ENCODE measurements at places on chromosomes 4 and X.

DNA sequence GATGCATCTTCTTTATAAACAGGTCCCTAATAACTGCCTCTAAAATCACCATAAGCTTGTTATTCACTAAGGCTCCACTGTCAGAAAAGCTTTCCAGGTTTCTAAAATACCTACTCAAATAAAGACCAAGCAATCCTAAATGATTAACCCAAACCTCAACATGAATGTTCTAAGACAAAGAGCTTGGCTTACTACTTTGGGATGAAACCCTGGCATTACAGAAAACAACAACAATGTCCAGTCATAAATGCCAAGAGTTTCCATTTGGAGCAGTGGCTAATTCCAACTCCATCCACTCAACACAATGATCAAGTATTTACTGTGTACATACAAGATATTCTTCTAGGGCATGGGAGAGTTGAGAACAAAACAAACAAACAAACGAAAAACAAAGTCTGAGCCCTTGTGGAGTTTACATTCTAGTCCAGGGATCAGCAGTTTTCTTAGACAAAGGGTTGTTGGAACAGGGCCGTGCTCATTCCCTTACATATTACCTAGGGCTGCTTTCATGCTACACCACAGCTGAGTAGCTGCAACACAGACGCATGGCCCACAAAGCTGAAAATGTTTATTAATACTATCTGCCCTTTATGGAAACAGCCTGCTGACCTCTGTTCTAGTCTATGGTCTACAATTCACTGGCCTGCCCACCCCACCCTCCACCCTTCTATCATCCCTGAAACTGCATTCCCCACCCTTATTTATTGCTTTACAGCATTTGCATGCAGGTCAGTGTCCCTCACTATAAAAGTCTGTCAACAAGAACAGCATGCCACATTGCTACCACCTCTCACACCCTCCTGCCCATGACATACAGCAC lies 23.7 kb downstream of the ABCG2 start:
- no peak for DNase-seq

DNA sequence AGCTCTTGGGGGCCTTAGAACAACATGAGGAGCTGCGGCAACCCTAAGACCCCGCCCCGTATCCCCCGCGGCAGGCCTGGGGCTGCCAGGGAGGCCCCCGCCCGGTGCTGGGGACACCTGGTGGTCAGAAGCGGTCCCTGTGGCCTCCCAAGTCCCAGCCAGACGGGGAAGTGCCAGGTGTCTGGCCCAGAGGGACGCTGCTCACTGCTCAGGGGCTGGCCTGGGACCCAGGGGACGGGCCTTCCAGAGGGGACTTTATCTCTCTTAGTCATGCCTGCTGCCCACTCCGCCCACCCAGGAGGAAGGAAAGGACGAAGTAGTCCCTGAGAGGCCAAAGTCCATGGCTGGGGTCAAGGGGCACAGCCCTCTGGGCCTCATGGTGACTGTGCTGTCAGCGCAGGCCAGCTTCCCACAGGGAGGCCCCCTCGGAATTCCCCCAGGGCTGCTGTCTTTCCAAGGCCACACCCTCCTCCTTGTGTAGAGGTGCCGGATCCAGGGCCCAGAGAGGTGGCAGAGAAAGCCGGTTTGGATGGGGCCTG lies 31.0 kb upstream of the HTRA3 start:
- no peak for DNase-seq

DNA sequence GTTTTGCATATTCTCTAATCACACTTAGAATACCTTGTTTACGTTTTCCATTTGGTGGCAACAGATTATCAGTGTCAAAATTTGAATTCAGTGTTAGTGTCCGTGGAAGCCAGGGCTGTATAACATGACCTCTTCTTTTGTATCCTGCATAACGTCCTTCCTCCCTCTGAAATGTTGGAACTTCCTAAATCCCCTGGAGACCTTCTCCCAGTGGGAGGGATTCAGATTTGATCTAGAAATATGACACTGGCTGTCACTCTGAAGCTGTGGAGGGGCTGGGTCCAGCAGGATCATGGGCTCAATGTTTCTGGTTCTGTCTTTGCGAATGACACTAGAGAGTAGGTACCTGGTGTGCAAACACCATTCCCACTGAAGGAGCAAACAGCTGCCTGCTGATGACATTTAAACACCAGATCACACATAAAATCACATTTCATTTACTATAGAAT lies 850 bp upstream of the CXCL3 start:
- no peak for DNase-seq

GRCh38 chrX:23902419-23902818 lies 5.3 kb downstream of the APOO start:
- DNase-seq = no peak

DNA sequence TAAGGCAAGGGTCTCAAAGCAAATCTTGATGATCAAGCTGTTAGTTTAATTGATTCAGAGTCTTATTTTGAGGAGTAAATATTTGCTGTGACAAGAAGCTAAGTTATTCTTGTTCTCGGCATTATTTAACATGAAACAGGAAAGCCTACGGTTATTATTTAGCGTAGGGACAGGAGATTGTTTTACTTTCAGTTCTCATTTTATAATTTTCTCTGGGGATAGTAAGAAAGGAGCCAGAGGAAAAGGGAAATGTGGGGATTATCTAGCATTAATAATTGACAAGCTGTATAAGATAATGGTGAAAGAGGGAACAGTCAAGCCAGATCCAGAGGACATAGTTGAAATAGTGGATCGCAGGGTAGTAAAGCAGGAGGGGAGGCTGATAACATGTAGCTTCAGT lies 39.7 kb upstream of the PARM1 start:
- DNase-seq = no peak

DNA sequence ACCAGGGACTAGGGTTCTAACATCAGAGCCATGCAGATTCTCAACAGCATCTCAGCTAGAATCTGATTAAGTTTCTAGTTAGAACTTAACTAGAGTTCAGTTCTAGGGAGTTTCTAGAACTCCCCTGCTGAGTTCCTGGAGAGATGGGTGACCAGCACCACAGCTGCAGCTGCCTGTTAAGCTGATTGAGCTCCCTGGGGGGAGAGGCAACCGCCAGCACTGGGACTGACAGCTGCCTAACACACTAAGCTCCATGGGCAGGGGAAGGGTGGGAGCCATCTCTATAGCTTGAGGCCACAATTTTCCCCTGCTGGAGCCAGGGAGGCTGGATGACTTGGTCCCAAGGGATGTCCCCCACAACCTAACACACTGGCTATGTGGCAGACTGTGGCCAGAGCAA lies 84.2 kb downstream of the CHIC1 start:
- DNase-seq = no peak

DNA sequence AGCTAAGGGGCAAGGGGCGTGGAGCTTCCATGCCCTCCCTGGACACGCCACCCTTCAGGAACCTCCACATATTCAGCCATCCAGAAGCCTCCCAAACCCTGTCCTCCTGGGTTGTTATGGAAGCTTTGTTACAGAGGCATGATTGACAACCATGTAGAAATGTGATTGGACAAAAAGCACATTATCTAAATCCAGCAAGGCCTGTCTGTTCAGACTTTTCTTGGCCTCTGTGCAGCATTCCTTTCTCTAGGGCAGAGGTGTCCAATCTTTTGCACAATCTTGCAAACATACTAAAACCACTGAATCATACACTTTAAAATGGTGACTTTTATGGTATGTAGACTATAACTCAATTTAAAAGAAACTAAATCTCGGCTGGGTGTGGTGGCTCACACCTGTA lies 12.7 kb downstream of the STEEP1 start:
- no peak for DNase-seq

GRCh38 chr4:175932116-175932515 lies 120.1 kb upstream of the GPM6A start:
- DNase-seq = no peak

DNA sequence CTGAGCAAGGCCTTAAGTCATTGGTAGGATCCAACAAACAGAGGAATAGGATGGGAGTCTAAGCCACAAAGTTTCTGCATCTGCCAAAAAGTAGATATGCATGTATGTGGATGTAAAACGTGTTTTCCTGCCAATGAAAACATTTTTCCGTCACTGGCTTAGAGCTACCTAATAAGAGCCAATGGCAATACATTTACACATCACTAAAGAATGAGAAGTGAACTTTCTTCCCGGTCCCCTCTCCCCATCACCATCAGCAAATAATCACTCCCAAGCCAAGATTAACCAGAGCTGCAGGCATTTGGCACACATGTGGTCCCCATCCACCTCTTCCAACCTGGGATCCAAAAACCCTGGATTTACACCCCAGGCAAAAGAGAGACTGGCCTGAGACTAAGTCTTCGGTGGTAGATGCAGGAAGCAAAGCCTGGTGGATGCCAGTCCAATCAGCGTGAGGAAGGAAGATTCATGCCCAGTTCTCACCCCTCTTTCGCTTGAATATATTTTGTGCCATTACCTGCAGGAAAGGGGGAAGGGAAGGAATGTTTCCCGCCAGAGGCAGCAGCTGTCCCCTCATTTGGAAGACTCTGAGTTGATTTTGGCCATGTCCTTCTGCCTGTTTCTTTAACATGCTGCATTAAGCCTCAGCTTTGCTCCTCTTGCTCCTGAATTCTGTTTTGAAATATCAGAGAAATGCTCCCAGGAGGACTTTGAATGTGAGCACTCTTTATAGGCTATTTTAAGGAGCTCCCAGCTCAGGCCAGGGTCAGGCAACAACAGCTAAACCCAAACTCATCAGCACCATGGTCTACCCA lies 131.4 kb downstream of the CHIC2 start:
- DNase-seq = no peak

DNA sequence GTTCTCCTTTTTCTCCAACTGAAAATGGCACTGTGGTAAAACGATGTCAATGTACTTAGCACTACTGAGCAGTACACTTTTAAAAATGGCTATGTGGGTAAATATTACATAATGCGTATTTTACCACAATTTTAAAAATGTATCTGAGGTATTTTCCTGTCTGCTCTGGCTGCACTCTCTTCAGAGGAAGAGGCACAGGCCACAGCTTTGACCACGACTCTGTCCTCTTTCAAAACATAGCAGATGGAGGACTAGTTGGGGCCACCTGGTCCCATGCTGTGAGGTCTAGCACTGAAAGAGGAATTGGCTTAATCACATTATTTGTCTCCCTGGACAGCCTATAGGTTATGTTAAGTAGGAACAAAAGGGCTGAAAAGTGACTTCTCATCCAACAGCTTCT lies 5.2 kb downstream of the KCNE5 start:
- DNase-seq = no peak

- no peak for DNase-seq
Measured at GRCh38 chr4:126705266-126705665, 927.5 kb upstream of the INTU start.

DNA sequence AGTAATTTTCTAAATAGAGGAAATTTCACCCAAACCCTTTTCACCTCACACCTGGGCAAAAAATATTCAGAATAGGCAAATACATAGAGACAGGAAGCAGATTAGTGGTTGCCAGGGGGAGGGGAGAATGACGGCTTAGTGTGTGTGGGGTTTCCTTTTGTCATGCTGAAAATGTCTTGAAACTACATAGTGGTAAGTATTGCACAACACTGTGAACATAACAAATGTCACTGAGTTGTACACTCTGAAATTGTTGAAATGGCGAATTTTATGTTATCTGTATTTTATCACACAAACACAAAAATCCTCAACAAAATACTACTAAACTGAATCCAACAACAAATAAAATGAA lies 60.7 kb upstream of the PLAC1 start:
- DNase-seq = no peak

- DNase-seq = no peak
Measured at GRCh38 chr4:59956366-59956765, 1243.8 kb upstream of the ADGRL3 start.

GRCh38 chr4:84263415-84263814 lies 235.7 kb downstream of the NKX6-1 start:
- no peak for DNase-seq

- DNase-seq = no peak
Measured at GRCh38 chr4:104859601-104860237, 287.0 kb upstream of the TET2 start.

DNA sequence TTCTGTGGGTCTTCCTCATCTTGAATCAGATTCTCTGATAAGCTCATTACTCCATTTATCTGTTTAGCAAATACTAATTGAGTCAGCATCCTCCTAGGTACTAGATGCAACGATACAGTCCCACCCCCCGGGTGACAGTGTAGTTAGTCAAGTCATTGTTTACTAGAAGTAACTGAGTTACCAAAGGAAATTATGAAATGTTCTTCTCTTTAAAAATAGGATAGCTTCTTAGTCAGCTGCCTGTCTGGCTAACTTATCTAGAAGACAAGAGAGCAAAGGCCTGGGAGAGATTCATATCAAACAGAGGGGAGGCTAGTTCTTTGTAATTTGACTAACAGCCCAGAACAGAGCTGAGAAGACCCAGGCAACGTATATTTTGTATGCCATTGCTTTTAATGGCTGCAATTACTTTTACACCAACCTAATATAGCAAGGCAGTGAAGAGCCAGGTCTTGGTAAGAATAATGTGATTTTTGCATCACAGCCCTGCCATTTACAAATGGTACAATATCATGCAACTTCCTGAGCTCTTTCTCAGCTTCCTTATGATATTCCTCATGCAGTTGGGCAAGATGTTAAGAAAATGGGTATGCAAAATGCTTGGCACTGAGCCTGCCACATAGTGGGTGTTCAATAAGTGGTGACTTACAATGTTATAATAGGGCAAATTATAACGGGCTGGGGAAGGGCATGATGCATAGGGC lies 149.9 kb downstream of the CHIC2 start:
- DNase-seq = no peak

DNA sequence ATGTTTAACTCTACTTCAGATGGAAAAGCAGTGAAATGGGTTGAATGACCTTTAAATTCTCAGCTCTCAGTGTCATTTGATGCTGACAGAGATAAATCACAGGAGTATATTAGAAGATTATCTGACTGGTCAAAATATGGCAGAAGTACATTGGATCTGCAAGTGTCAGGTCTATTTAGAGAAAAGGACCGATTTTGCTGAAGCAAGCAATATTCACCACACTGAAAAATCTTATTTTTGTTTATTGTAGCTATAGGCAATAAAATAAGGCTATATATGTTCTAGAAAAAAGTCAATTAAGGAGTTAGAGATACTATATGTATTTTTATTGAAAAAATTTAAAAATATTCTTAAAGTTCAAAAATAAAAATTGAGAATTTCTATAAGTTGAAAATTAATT lies 325.3 kb downstream of the CXXC4 start:
- no peak for DNase-seq

DNA sequence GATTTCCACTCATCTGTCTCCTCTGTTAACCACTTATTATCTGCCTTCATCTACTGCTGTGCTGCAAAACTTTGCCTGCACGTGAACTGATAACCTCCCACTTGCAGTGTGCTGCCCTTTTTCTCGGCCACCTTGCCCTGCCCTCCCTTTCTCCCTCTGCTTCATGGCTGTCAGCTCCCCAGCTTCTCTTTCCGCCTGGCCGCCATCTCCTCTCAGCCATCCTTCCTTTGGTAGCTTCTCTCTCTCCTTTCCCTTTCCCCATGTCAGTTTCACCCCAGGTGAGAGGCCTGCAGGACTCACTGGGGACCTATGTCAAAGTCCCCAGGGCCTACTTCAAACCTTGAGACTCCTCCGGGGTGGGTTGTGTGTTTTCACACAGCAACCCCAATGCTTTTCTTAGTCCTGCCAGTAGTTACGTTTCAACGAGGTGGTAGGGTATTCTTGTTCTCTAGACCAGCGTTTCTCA lies 6.6 kb downstream of the MSL3 start:
- DNase-seq = no peak

Data from esophagus squamous epithelium (tissue), 5 donors.